ENCODE measurements at places on chromosomes 13 and 19. TPM values are rescaled to one million over a fixed set of nuclear protein-coding genes. Genes with fewer than 3 reads are reported as not detected.

DNA sequence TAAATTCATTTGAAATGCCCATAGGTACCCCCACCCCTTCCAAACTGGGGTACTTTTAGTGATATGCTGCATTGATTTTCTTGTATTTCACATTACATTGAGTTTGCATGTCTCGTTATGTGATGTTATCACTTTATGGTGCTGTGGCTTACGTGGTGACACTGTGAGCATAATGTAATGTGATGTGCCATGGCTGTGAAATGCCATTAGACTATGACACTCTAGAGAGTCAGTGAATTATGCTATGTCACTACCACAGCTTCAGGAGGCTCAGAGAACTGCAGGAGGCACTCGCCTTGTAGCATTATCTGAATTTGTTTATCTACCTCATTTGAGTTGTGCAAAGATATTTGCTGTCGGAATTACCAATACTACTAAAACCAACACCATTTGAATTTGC lies 590.1 kb upstream of the SLC10A2 start:
- no peak for ATAC-seq

DNA sequence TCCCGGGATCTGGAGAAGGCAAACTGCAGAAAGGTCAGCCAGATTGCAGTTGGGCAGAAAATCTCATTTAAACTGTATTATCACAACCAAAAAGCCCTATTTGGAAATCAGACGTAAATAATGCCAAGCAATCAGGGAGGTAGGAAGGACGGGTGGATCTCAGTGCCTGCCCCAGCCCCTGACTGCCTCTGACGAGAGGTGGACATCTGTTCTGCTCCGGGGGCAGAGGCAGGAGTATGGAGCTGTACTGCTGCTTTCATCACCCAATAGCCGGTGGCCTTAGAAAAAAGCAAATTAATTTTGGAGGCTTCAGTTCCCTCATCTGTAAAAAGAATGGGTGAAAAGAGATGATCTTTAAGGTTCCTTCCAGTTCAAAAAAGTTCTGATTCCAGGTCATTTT lies 43.6 kb upstream of the WASF3 start:
- no peak for ATAC-seq

GRCh38 chr19:3319643-3320353 lies 46.6 kb upstream of the NFIC start:
- no peak for ATAC-seq

The KLK12 gene
- 153 TPM for total RNA-seq

The LILRA1 gene
- 0.16 TPM for total RNA-seq

DNA sequence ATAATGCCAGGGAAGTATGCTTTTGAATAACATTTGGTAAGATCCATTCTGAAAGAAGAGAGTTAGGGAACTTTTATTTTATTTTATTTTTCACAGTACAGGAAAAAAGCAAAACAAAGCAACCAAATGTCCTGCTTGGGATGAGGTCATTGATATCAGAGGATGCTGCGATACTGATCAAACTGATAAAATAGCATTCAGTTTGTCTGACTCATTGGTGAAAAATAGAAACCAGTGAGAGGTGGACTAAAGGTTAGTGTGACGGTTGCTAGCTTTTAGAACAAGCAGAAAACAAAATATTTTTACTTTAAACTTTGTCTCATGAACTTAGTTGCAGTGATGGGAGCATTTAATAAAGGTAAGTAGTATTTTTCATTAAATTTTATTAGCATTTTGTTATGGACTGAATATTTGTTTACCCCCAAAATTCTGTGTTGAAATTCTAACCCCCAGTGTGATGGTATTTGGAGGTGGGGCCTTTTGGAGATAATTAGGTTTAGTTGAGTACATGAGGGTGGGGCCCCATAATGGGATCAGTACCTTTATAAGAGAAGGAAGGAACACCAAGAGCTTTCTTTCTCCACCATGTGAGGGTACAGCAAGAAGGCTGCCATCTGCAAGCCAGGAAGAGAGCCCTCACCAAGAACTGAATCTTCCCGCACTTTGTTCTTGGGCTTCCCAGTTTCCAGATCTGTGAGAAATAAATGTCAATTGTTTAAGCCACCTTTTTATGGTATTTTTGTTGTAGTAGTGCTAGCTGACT lies 37.3 kb downstream of the ITGBL1 start:
- no peak for ATAC-seq

- no peak for ATAC-seq
These were observed 20.8 kb upstream of the ZNF181 start for GRCh38 chr19:34713262-34713637.

DNA sequence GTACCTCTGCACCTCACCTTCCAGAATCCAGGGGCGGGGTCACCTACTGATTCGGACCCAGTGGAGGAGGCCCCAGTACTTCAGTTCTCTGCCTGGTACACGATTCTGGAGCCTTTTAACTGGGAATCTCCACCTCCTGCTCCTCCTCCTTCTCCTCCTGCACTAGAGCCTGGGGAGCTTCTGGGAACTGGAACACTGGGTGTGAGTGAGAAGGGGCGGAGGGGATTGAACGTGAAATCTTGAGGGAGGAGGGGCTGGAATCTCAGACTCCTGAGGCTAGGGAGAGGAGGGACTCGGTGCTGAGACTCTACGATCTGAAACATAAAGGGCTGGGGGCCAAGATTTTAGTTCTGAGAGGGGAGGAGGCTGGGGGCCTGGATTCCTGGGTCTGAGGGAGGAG lies at the start of gene KLK8:
Gene KLK8 (minus strand): TSS at position 90 of the 400 bp plus-strand sequence. CDS start 437 bp downstream, outside the sequence.
- ATAC-seq: peak; percentile 59

DNA sequence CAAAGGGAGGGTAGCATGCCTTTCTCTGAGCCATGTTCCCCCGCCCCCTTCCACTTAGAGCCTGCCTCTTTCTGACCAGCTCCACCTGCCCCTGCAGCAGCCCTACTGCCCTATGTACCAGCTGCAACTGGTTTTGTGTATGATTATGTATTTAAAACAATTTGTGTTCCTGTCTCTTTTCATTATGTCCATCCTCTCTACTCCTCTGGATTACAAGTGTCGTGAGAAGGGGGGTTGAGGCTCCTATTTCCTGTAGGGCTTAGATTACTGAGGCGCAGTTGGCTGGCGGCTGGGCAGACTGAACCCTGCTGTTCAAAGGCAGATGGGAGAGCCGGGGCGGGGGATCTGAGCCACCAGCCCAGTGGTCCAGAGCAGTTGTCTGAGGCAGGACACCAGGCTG lies 213.3 kb downstream of the KCNRG start:
- ATAC-seq: no peak

DNA sequence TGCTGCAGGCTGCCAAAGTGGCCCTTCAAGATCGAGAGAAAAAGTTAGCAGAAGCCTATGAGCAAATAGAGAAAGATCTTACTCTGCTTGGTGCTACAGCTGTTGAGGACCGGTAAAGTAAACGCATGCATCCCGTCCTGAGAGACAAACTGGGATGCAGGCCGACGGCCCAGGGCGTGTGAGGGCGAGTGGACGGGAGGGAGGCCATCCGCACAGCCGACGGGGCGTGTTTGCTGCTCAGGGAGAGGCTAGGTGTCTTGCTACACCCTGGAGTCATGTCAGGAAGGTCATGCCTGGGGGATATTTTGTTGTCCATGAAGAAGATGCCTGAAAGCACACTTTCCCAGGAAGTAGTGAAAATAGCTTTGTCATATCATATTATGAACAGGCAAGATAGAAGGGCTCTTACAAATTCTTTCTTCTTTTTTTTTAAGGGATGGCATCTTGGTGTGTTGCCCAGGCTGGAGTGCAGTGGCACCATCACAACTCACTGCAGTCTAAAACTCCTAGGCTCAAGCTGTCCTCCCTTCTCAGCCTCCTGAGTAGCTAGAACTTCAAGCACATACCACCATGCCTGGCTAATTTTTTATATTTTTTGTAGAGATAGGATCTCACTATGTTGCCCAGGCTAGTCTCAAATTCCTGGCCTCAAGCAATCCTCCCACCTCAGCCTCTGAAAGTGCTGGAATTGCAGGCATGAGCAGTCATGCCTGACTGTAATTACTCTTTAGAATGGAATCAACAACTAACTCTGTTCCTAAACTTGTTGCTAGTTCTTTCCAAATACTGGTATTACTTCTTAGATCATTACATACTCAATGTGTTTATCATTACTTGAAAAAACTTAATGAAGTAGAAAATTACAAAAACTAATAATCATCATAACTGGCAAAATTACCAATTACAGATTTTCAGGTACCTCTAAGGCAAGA lies 117.6 kb upstream of the MCF2L start:
- ATAC-seq: no peak

DNA sequence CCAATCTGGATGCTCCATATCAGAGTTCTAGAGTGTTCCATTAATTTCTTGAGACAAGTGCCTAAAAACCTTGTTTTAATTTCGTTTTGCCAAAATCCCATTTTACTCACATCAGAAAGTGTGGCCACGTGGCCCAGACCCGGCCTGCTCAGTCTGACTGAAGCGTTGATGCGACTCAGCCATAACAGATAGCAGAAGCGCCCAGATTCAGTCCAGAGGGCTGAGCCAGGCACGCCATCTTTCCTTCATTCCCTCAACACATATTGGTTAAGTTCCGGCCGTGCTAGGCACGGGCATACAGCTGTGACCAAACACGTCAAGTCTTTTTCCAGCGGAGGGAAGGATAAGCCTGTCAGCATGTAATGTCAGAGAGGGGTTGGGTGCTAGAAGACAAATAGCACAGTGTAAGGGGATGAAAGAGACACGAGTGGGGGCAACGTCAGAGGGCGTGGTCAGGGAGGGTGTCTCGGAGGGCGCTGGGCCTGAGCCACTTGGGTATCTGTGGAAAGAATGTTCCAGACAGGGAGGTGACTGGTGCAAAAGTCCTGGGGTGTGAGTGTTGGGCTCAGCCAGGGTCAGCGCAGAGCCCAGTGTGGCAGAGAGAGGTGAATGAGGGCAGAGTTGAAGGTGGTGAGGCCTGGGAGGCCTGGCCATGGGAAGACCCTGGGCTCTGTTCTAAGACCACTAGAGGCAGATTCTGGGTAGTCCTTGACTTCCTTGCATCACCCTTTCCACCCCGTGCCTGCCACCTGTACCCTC lies 3.1 kb downstream of the F10 start:
- ATAC-seq: no peak

The MUC16 gene
- total RNA-seq: 0.56 TPM

The PPM1N gene
- total RNA-seq: 2.4 TPM

DNA sequence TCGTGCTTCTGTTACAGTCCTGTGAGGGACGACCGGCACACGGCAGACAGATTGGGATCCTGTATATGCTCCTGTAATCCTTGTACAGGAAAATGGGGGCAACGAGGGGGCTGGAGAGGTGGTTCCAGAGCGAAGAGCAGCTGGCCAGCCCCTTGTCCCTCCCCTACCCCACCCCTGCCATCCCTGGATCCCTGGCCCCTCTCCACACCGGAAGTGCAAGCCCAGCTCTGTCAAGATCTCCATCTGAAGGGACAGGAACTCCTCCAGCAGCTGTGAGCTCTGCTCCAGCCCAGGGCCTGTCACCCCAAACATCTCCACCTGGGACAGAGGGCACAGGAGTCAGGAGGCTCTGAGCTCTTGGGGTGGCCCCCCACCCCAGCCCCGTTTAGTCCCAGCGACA lies 5.5 kb upstream of the CCER2 start:
- ATAC-seq: no peak

DNA sequence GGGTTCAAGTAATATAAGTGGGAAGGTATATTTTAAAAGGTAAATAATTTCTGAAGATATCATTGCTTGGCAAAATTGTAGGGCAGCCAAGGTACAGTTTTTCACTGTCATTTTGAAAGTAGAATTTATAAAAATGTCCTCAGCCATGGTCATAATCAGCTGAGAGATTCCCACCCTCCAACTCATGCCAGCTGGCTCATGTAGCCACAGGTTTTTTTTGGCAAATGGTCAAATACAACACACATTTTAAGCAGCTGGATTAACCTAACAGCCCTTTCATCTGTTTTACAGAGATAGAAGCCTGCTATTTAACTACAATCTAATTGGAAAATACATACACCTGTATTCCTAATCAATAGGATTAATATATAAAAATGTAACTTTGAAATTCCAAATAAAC lies 619.2 kb upstream of the SGCG start:
- ATAC-seq: no peak

- peak; percentile 73 for ATAC-seq
These were observed 412.1 kb downstream of the KLF12 start for GRCh38 chr13:73722120-73722519.

GRCh38 chr13:42654722-42655121 lies 80.8 kb downstream of the TNFSF11 start:
- ATAC-seq: no peak

The ZNF93 gene
- total RNA-seq: 2.6 TPM

The TMEM86B gene
- 1.8 TPM for total RNA-seq

GRCh38 chr13:44322928-44323327 lies 50.7 kb upstream of the SERP2 start:
- peak; percentile 60 for ATAC-seq

DNA sequence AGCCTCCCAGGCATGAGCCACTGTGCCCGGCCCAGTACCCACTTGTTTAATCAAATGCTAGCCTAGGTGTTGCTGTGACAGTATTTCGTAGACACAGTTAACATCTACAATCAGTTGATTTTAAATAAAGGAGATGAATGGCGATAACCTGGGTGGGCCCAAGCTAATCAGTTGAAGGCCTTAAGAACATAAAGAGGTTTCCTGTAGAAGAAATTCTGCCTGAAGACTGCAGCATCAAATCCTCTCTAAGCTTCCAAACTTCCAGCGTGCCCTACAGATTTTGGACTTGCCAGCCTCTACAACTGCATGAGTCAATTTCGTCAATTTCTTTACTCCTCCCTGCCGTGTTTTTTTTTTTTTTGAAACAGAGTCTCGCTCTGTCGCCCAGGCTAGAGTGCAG lies 13.2 kb upstream of the SULT2A1 start:
- ATAC-seq: no peak

- no peak for ATAC-seq
These were observed 575.1 kb downstream of the SLITRK5 start for GRCh38 chr13:88246239-88246638.

DNA sequence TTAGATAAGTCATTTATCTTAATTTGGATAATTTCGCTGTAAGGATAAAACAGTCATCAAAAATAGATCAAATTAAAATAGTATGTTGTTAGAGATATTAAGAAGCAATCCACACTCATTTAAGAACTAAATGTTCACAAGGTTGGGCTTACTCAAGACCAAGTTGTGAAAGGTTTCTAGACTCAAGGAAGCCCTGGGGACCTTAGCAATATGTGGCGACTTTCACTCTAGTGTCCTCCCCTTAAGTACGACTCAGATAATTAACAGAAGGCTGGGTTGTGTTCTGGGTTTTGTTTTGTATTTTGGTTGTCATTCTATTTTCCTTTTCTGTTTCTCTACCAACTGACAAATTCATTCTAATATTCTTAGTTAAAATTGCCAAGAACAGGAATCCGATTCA lies 1008.0 kb downstream of the PCDH9 start:
- ATAC-seq: no peak

GRCh38 chr19:43524922-43525835 lies 1.8 kb downstream of the ETHE1 start:
- peak; percentile 73 for ATAC-seq

- no peak for ATAC-seq
These were observed 5.6 kb downstream of the LMNB2 start for GRCh38 chr19:2451138-2451537.

- ATAC-seq: no peak
These were observed 32.7 kb downstream of the TMEM255B start for GRCh38 chr13:113791761-113792160.

- peak; percentile 37 for ATAC-seq
These were observed 1.9 kb downstream of the CBARP start for GRCh38 chr19:1235625-1236538.

All from esophagus mucosa (tissue), 1 donor.